GM20000 (cell line): ENCODE measurements at places on chromosomes 2 and 18.

- peak; percentile 5 for DNase-seq
These were observed 84.6 kb downstream of the PIGN start for GRCh38 chr18:62102221-62102620.

DNA sequence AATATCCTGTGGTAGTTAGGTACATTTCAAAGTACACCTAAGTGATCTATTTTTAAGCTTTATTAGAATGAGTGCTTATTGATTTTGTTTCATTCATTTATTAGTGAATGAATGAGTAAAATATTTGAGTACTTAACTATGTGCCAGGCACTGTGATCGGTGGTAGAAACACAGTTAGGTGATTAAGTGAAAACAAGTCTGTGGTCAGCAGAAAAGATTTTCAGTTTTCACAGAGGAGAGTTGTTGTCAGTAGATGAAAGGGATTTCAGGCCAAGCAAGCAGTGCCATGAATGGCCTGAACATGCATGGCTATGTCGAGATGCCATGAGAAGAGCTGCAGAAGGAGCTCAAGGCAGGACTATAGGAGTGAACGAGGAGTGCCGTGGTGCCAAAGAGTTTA, 85.9 kb downstream of the SPTBN1 start:
- DNase-seq = no peak

DNA sequence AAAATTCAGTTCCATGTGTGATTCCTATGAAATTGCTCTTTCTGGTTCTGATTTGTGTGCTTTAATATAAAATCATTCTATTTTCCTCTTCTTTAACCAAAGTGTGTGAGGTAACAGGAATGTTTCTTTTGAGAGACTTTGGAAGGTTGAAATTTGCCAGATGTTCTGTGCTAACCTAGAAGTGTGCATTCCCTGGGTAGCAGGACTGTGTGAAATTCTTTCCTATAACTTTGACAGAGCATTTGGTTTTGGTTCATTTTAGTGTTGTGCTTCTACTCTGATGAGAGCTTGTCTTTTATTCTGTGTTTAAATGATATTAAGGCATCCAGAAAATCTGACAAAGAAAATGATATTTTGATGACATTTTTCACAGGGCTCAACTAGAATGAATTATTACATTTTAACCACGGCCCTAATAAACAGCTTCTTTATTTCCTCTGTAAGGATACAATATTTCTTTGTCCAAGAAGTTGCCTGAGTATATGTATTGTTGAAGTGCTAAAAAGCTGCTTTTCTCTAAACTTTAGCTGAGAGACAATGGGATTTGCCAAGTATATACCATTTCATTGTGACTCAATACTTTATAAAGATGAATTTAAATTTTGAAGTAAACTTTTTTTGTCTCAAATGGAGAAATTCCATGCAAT, 34.7 kb upstream of the DLX1 start:
- no peak for DNase-seq

DNA sequence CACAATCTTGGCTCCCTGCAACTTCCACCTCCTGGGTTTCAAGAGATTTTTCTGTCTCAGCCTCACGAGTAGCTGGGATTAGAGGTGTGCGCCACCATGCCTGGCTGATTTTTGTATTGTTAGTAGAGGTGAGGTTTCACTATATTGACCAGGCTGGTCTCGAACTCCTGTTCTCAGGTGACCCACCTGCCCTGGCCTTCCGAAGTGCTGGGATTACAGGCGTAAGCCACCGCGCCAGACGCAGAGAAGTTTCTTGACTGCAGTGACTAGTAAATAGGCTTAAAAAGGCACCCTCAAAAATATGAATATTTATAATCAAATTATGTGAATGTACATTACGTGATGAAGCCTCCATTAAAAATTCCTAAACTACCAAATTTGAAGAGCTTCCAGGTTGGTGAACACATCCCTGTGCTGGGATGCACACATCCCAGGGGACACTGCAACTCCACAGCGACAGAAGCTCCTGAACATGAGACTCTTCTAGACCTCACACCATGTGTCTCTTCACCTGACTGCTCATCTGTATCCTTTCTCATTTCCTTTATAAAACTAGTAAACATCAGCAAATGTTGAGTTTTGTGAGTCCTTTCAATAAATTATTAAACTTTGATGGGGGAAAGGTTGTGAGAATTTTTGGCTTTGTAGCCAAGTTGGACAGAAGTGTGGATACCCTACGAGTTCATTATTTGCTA, 203.3 kb upstream of the SPOPL start:
- peak; percentile 5 for DNase-seq

DNA sequence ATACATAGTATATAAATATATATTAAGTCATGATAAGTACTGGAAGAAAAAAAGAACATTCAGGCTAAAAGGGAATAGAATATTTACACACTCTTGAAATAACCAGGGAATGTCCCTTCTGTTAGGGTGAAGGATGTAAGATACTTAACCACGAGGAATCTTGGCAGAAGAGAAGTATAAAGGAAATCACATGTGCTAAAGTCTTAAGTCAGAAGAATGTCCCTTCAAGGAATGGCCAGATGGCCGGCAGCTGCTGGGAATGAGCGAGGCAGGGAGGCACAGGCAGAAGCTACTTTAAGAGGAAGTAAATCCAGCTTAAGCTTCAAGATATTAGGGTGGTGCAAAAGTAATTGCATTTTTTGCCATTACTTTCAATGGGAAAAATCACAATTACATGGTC, 5.5 kb downstream of the CCDC102B start:
- no peak for DNase-seq

GRCh38 chr2:144475044-144475443, 44.9 kb downstream of the ZEB2 start:
- peak; percentile 11 for DNase-seq

DNA sequence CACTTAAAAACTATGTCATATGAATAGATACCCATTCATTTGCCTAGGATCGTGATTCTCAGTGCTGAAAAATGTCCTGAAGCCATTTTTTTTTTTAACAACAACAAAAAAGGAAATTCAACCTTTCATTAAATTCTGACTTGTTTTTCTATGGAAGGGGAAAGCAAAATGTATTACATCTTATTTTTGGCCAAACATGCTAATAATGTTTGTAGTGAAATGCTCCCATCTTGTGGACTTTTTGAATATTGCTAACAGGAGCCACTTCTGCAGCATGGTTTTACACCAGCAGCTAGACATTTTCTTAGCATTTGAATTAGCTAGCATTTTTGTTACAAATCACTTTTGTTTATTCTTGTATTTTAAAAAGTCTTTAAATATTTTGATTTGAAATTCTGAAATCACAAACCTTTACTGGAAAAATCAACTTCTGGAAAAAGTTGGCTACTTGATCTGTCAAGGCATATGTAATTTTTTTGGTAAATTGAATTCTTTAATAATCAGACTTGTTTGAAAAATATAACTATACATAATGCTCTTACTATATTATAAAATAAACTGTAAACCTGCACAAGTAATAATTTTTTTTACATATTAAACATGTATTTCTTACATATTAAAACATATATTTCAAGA, 75.8 kb downstream of the KIDINS220 start:
- DNase-seq = peak; percentile 27

DNA sequence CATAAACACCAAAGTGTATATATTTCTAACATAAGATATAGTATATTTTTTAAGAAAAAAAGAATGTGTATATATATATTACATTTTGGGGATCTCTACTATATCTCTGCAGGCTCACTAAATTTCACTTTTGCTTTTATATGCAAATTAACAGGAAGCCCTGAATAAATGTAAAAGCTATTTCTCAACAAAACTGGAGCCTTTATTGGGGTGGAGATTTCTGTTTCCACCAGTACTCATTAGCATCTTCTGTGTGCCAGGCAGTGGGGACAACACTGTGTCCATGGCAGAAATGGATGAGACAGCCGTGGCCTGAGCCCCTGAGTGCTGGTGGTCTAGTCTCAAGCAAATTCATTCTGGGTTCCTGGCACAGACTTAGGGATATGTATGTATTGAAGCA, 41.3 kb downstream of the C18orf63 start:
- no peak for DNase-seq

DNA sequence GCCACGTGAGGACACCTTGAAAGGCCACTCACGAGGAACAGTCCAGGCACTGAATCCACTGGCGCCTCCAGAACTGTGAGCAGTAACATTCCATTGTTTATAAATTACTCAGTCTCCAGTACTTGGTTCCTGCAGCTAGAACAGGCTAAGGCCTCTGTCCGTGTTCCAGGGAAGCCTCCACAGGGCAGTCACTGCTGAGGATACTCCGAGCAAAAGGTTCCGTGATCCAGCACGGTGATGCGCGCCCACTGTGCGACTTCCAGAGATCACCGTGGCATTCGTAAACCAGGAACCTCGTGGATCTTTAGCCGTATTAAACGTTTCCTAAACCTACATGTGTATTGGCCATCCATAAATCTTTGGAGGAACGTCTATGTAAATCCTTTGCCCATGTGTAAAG, 51.5 kb upstream of the SALL3 start:
- no peak for DNase-seq

- no peak for DNase-seq
These were observed 98.4 kb downstream of the ZFP36L2 start for GRCh38 chr2:43127941-43128558.

DNA sequence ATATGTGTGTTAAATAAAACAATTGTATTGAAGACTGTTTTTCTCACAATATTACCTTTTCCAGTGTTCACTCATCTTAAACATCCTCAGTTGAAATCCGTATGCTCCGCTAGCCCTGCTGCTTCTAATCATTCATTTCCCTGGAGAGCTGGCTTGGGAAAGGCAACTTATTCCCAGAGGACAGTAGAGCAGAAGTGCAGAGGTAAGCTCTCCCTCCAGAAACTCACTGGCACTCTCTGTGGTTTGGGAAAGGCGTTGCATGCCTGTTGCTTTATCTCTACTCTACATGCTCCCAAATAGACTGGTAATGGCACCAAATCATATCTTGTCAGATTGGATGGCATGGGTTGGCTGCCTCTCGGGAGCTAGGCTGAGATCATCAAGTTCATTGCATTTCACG, 117.1 kb upstream of the BOD1L2 start:
- no peak for DNase-seq

DNA sequence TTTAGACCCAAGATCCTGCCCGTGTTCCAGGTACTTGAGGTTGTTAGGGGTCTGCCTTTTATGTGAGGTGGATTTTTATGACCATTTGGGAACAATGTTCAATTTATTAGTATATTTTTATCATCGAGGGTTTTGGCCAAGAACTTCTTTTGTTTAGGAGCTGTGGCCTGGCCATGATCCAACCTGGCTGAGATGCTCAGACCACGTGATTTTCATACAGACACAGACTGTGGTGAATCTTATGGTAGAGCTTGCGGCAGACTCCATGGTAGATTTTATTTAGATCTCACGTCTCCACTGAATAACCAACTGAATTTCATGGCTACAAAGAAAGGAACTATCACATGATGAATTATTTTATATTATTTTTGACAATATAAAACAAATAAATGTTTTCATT, 405.5 kb upstream of the VWC2L start:
- DNase-seq = no peak

GRCh38 chr2:102277202-102277700, 34.1 kb upstream of the IL1RL1 start:
- DNase-seq = no peak

DNA sequence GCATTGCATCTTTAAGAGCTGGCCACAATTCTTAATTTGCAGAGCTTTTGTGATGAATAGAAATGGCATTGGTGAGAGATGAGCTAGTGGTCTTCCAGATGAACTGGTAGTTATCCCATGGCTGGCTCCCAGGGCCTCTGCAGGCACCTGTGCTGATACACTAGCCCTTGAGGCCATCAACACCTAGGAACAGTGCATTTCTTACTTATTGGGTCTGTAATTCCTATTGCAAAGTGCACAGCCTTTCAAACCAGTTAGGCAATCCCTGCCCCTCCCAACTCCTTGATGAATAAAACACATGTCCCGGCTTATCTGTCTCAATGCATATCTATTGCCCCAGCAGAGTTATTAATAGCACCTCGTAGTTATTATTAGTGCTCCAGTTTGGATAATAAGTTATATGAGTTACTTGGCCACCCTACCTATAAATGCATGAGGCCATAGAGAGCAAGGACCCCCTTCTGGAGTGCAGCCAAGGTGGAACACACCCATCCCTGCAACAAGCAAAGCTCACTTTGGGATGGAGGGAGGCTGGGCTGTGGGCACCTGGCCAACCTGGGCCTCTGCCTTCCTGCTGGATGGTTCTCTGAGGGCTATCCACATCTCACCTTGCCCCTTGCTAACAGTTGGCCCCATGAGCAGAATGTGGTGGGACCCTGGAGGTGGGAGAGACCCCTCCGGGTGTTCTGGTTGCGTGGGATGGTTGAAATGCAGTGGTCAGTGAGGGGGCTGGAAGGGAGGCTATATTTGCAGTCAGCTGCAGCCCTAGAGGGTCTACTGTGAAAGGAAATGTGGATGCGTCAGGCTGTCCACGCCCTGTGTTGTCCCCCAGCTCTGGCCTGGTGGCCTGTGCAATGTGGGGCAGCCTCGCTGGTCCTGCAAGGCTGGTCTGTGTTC, 455.9 kb upstream of the HS6ST1 start:
- DNase-seq = no peak

DNA sequence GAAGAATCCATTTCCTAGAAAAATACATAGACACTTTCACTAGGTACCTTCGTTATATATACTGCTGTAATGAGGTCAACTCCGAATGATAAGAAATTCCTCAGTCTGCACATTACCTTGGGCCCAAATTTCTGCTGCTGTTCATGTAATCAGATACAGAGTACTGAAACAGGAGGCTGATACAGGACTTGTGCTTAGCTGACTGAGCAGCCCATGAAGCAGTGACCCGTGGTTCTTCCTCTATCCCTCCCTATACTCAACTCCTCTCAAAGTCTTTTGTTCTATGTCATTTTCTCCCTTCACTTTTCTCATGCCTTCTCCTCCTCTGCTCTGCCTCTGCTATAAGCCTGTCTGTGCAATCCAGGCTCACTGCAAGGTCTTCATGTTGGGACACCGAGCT, 57.5 kb upstream of the ST8SIA5 start:
- no peak for DNase-seq

DNA sequence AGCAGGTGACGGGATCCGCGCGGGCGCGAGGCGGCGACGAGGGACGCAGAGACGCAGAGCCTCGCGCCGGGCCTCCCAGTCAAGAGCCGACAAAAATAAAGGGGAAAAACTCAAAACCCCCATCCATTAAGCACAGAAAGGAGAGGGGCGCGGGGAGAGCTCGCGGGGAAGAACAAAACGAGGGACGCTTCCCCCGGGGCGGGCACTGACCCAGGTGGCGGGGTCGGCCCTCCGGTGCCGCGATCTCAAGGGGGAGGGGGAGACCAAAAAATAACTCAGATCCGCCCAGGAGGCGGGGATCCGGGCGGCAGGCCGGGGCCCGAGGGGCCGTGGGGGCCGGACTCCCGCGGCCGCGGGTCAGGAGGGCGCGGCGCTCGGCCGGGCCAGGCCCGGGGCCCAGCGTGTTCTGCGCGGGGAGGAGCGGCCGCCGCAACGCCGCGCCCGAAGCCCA, 597 bp downstream of the RNF103 start:
- DNase-seq = peak; percentile 85
